NCI-H187 (cell line): ENCODE measurements at places on chromosomes 3 and 15.

- no peak for DNase-seq
These were observed 42.4 kb downstream of the MYO5A start for GRCh38 chr15:52486003-52486996.

GRCh38 chr3:197201791-197202452 lies 96.5 kb downstream of the DLG1 start:
- no peak for DNase-seq

- DNase-seq: no peak
These were observed 384.7 kb downstream of the NTRK3 start for GRCh38 chr15:87871731-87872320.

DNA sequence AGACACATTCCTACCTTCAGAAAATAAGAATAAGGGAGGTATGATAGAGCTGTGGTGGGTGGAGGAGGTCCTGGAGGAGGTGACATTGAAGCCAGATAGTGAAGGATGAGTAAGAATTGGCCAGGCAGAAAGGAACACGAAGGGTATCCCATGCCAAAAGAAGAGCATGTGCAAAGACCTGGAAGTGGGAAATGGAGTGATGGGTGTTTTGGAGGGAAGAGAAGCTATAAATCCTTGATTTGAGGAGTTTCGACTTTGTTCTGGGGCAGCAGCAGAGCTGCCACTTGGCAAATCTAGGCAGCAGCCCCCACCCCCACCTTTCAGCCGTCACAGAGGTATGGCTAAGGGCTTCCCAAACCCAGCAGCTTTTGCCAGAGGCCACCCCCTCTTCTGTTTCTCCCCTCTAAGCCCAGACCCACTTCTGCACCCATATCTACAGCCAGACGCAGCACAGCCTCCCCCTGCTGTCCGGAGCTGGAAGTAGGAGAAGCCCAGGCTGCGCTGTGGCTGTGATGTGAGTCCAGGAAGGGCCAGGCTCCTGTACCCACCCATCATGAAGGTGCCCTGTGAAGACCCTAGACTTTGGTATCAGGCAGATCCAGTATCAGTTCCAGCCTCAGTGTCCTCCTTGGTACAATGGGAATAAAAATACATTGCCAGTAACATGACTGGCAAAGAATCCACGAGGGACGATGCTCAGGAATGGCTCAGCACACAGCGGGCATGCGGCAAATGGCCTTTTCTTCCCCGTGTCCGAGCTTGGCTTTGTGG lies 188.7 kb upstream of the LINGO1 start:
- no peak for DNase-seq

DNA sequence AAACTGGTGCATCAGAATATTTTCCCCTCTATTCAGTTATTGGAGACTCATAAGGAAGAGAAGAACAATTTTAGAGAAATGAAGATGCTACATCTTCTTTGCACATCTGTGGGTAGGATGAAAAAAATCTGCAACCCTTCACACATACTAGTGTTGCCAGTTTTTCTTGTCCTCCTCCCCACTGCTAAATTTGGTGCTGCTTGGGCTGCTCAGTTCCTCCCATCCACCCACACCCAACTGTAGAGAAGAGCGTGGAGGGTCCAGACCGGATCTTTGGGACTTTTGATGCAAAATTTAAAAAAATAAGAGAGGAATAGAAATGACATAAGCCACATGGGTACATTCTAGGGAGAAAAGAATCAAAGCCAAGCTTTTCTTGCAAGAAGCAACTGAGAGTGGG lies 8.7 kb upstream of the RASA2 start:
- no peak for DNase-seq

DNA sequence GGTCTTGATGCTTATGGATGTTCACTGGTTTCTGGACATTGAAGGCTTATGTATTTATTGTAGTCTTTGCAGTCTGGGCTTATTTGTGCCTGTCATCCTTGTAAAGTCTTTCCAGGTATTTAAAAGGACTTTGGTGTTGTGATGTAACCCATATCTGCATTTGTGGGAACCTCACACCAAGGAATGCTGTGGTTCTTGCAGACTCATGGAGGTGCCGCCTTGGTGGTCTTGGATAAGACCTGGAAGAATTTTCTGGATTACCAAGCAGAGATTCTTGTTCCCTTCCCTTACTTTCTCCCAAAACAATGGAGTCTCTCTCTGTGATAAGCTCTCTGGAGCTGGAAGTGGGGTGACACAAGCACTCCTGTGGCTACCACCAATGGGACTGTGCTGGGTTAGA lies 363.5 kb upstream of the NECTIN3 start:
- DNase-seq: no peak

GRCh38 chr3:12438318-12438717 lies 46.0 kb upstream of the TSEN2 start:
- no peak for DNase-seq

DNA sequence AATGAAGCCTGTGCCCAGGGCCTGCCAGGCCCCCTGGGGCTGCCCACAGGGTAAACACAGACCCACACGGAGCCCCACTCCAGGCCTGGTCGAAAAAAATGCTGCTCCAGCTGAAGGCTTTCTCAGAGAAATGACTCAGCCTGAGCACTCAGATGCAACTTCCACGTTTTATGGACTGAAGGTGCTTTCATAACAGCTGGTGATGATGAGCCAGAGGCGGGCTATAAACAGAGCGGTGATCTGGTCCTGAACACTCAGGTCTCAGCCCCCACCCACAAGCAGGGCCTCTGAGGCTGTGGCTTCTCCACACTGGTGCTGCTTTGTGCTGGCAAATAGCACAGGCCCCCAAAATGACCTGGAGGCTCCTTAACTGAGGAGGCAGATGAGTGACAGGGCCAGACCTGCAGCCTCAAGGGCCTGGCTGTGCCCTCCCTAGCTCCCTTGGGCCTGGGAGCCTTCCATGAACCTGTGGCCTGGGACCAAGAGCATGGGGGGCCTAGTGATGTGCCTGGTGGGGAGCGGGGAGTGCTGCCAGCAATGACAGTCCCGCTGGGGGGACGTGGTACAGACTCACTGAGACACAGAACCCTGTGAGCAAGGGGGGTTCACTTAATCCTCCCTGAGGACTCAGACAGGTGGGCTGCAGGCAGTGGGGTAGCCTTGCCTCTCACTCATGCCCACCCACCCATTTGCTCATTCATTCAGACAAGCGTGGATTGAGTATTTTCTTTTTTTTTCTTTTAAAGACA lies 23.0 kb upstream of the FURIN start:
- no peak for DNase-seq

- DNase-seq: no peak
These were observed 388.7 kb downstream of the FOXP1 start for GRCh38 chr3:71194785-71195184.

DNA sequence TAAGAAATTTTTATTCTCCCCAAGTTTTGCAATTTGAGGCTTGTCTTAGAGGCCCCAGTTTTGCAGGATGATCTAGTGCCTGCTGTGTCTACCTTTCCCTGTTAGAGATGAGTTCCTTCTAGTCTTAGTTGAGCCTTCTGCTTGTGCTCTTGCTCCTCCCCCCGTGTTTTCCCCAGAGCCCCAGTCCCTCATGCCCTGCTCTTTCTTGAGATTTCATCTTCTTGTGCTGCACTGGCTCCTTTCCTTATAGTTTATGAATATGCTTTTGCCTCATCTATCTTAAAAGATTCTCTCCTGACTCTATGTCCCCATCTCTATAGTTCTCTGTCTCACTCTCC lies 4.7 kb downstream of the GAP43 start:
- no peak for DNase-seq

- DNase-seq: no peak
These were observed 509.2 kb upstream of the GRM7 start for GRCh38 chr3:6351752-6352151.

- DNase-seq: peak; percentile 64
These were observed 477.1 kb downstream of the EPHB1 start for GRCh38 chr3:135272026-135272669.

- no peak for DNase-seq
These were observed 129.9 kb downstream of the XXYLT1 start for GRCh38 chr3:195140816-195141793.

DNA sequence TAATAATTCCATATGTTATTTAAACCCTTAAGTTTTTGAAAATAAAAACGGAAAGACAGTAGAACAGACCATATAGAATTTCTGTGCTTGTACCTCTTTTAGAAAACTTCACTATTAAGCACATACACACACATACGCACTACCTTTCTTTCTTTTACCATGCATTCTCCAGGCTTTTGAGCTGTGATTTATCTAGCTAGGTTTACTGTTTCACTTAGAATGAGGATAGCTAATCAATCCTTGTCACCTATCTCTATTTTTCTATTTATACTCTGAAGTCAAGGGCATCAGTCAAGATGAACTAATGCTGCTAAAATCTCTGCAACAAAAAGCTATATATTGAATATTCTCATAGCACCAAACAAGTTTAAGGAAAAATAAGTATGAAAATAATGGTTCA lies 43.2 kb downstream of the GOLIM4 start:
- DNase-seq: no peak

DNA sequence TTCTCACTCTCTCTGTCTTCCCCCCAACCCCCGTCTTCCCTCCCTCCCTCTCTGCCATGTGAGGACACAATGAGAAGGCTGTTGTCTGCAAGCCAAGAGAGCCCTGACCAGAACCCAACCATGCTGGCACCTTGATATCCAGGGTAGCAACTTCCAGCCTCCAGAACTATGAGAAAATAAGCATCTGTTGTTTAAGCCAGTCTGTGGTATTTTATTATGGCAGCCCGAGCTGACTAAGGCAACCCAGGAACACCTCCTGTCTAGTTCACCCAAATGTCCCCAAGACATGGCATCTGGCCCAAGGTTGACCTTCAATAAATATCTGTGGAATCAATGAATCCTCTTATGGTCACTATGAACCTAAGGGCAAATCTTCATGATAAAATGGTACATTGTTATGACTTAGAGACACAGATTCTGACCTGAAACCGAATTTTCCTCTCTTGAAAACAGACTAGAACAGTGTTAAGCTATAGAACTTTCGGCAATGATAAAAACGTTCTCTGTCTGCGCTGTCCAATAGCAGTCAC lies 26.5 kb downstream of the RFTN1 start:
- DNase-seq: no peak

GRCh38 chr3:193968380-193968974 lies 167.5 kb upstream of the HES1 start:
- no peak for DNase-seq

GRCh38 chr3:63521657-63522056 lies 130.8 kb upstream of the SNTN start:
- DNase-seq: no peak

DNA sequence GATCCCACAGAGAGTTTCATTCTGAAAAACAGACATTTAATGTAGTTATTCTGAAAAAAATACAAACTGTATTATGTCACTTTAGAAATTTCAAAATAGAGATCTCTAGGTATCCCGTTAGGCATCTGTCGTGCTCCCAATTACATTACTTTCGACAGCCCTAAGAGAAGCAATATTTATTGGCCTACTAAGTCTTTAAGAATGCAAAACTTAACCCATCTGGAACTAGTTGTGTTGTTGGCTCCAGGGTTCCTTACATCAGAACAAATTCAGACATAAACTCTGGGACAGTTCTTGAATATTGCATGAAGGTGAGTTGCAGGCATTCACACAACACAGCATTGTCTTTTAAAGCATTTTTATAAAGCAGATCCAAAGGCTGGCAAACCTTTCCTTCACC lies 498.4 kb downstream of the FHIT start:
- DNase-seq: no peak

DNA sequence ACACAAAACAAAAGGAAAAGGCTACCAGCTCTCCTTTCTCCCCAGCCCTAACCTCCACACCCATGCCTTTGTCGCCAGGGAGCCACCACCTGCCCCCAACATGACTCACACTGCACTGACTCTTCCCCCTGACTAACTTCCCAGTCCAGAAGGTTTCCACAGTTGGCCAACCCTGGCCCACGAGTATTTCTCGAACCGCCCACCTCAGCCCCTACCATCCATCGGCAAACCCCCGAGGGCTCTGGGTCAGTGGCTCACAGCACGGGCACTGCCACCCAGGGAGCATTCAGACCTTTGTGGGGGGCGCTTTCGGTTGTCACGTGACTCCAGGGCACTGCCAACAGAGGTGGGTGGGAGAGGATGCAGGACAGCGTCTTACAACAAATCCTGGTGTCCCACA lies 152.3 kb downstream of the LRRC28 start:
- no peak for DNase-seq

DNA sequence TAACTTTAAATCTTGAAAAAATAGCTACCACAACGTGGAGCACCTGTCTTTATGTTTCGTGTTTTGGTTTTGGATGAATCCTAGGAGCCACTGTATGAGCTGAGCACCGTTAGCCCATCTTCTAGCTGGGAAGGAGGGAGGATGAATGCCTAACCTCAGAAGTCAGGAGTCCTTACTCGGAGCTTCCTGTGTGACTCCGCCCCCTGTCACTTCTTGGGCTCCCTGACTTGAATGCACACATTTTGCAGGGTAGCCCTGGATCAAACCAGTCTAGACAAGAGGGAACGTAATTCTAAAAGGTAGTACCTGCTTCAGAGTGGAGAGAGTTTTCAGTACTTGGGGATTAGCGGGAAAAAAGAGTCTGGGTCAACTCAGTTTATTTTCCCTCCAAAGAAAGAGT lies 5.3 kb downstream of the GABRA5 start:
- no peak for DNase-seq

- no peak for DNase-seq
These were observed 2.4 kb upstream of the FGD5 start for GRCh38 chr3:14816359-14816758.

DNA sequence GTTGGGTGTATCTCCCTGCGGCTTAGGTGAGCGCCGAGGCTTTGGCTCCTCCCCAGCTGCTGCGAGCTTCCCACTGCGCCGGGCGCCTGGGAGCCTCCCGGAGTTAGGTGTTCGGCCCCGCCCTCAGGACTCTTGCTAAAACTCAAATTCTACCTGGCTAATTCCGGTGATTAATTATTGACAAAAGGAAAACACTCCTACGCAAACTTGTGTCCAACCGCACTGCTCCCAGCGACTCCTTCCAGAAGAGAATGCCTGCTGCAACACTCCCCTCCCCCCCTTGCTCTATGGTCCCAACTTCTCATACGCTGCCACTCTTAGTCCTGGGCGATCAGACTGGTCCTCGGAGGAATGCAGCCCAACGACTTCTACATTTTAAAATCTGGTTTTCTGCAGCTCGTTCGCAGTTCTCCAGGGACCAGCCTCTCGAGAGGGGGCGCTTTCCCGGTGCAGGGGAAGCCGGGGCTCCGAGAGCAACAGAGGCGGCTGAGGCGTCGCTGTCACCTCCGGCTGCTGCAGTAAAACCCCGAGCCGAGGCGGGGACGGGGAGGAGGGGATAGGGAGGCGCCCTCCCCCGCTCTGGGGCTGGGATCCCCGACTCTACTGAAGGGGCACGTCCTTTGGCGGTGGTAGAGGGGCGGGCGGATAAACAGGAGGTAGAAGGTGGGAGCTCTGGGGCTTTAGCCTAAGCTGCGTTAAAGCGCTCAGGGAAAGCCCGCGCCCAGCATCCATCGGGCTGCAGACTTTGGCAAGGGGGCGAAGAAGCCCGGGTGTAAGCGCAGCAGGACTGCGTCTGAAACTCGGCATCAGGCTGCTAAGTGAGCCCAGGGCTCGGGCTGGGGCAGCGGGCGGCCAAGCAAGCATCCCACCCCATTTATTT lies at the start of gene SPTSSB:
TSS of gene SPTSSB (minus strand) at position 77 of the 880 bp plus-strand sequence. CDS start 25,194 bp downstream, outside the sequence.
- DNase-seq: no peak

GRCh38 chr3:187044206-187044605 lies 95.1 kb downstream of the RPL39L start:
- DNase-seq: no peak
